Astrocyte (in vitro differentiated cells and primary cell): ENCODE measurements at places on chromosomes 1 and 21. TPM values are rescaled to one million over a fixed set of nuclear protein-coding genes. Genes with fewer than 3 reads are reported as not detected.

GRCh38 chr1:89089962-89090361 lies 25.0 kb upstream of the GBP1 start:
- DNase-seq: no peak

DNA sequence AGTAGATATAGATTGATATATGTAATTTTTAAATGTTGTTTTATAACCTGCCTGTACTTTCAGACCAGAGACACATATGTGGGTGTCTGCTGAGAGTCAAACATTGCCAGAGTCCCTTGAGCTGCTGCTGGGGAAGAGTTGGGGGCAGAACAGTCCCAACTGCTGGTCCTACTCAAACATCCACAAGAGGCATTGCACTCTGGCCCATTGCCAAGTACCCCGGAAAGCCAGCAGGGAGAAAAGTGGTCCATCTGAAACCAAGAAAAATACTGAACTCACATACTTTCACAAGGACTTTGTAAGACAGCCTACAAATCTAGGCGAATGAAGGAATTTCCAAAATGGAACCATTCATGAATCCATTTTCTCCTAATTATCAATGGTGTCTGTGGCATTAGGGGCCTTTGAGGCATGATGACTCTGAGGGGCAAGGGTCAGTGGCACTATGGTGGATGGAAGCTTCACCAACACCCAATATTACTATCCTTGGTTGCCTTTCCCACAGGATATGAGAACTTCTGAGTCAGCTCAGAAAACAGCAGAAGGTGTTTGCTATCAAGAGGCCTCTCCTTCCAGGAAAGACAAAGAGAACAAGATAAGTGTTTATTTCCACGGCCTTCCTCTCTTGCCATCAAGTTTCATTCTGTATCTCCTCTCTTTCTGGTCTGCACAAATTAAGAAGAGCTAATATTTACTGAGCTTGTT lies 7.3 kb upstream of the TBX15 start:
- DNase-seq: no peak

GRCh38 chr1:195105281-195105680 lies 1503.0 kb downstream of the KCNT2 start:
- DNase-seq: no peak

DNA sequence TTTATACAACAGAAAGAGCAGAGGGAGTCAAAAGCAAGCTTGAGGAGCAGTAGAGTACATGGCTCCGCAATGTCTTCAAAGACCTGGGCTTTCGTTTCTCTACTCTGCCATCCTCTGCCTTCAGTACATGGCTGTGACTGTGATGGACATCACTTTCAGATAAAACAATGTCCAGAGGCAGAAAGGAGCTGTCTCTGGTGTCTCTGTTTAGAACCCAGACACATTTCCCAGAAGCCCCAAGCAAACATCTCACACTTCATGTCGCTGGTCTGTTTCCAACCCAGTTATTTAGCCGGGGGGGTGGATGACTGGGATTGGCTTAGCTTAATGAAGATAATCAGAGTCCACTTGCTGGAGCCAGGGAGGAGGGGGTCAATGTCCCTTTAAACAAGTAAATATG lies 25.6 kb downstream of the SGIP1 start:
- DNase-seq: no peak

DNA sequence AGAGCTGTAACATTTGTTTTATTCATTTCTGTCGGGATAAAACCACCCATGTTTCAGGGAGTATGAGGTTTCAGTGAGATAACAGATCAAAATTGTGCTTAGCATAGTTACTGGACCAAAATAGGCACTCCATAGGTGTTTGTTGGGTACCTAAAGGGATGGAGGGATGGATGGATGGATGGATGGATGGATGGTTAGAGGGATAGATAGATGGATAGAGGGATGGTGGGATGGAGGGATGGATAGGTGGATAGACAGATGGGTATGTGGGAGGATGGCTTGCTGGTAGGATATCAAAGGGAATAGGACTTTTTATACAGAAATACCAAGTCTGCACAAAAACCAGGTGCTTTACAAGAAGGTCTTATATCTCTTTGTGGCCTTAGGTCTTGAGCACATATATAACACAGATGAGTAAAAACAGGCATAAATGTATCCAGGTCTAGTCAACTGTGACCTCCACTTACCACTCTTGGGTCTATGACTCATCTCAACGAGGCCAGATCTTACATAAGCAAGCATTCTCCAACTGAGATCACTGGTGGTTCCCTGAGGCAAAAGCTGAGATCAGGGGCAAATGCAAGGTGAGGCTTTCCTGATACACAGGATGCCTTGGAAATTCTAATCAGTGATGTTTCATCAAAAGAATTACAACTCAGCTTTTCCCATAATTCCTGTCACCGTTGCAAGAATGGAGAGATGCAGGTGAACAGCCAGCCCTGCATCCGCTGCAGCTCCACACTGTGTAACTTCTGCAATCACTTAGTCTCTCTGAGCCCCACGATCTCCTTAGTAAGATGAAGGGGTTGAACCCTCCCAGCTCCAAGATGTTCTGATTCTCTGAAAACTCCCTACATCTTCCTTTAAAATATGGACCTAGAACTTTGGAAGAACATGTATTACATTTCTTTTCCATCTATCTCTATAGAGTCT lies 32.0 kb downstream of the PTAFR start:
- DNase-seq: peak; percentile 63

- DNase-seq: no peak
Measured at GRCh38 chr1:3521426-3521825, 67.0 kb downstream of the ARHGEF16 start.

DNA sequence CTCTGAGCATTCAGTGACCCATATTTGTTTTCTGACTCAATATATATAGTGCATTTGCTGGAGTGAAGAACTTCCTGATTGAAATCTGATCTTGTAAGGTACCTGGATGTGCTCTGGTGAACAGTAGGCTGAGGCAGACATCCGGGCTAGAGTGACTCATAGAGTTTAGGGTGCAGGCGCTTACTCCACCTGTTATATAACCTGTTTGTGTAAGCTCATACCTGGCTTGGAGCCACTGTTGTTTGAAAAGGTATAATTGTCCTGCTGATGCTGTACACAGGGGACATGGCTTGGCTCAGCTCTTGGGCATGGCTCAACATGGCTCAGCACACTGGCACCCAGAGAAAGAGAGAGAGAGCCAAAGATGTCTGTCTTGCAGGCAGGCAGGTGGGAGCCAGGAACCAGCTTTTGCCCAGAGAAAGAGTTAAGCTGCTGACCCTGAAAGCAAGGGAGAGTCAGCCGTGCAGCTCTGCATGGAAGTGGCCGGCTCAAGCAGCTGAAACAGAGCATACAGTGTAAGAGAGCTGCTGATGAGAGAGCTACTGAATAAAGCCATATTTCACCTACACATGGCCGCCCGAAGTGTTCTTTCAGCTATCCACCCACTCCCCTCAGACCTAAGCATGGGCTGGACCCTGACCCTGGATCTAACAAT lies 43.2 kb downstream of the GJA5 start:
- no peak for DNase-seq

The SYCP1 gene
- not detected in 2 replicates for total RNA-seq

- no peak for DNase-seq
Measured at GRCh38 chr1:200624679-200625335, 4.3 kb upstream of the KIF14 start.

The TMEM52 gene
- total RNA-seq: 0.84 and 1.4 TPM in 2 replicates

DNA sequence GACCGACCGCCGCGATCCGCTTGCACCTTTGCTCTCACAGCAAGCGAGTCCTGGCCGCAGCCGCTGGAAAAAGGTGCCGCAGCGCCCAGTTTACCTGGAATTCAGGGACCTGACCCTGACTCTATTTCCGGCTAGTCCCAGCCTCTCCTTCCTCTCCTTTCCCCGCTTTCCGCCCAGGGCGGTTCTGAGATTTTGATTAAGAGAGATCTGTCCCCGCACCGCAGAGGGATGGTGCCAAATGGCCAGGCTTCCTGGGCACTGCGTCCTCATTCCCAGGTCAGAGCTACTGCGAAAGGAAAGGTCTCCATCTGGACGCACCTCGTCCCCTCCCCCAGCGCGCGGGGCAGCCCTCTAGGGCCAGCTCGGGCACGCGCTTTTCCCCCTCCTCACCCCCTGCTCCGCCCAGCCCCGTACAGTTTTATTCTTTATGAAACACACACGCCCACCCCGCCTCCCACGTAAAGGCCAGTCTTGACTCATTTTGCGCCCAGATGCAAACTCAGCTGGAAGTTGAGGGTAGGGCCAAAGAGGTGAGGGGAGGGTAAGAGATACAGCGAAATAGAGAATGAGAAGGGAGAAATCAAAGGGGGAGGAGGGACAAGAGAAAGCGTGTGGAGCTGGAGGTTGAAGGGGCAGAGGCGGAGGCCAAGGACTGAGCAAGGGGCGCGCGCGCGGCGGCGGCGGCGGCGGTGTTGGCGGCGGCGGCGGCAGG lies 411.8 kb upstream of the ESRRG start:
- peak; percentile 13 for DNase-seq

DNA sequence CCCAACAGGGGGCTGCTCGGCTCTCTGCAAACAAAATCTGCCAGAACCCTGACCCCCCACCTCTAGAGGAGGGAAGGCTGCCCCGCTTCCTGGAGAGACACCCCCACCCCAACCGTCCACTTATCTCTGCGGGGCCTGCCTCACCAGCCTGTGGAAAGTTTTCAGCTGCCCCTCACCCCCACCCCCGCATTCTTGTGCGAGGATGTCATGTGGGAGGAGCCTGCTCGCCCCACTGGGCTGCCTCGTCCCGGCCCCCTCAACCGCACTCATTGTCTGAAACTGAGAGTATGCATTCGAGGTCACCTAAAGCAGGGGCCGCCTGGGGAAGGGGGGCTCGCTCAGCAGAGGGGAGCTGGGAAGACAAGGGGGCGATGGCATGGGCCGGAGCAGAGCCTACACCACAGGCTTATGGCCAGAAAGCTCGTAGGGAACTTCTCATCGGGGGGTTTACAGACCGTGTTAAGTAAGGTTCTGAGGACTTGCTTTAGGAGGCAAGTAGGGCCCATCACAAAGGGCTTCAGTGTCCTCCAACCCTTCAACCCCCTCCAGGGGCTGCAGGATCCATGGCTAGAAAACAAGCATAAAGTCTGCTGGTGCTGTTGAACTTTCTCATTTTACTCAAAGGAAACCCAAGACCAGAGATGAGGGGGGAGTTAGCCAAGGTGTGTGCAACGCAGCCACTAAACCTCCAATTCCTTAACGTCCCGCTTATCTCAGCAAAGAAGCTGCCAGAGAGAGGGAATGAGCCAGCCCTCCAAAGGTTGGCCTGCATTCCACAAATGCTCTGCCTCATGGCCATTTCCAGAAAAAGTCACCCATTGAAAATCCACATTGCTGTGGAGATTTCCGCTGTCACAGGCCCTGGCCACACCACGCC lies 9.4 kb downstream of the EPHA2 start:
- peak; percentile 92 for DNase-seq

GRCh38 chr1:118185084-118185832 lies at the start of gene SPAG17:
Gene SPAG17, minus strand, starts transcription at chr1:118185228. Its CDS starts 71 bp downstream, at chr1:118185157.
- DNase-seq: peak; percentile 51

GRCh38 chr1:63322114-63322943 lies at the start of gene FOXD3:
Gene FOXD3, plus strand, starts transcription at chr1:63322567. Its CDS starts 492 bp downstream, at chr1:63323059.
- no peak for DNase-seq

DNA sequence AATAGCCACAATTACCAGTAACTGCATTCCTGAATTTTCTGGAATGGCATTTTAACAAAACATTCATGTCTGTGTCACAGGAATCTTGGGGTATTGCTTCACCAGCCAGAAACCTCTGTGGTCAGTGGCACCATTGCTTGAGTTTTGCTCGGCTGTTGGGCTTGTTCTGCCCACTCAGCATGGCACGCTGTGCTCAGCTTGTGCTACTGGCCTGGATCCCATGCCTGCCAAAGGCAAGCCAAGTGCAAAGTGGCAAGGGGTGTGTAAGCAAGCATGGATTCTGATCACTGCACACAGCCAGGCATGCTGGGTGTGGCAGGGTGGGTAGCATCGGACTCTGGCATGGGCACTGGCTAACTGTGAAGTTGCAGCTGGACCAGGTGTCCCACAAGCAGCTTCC lies 1150.9 kb downstream of the MRPL39 start:
- no peak for DNase-seq

The WNT2B gene
- 18.0 and 18.5 TPM in 2 replicates for total RNA-seq

The ZNF683 gene
- not detected in 2 replicates for total RNA-seq

- DNase-seq: no peak
Measured at GRCh38 chr1:172229942-172230341, 190.5 kb upstream of the C1orf105 start.

The OR14K1 gene
- total RNA-seq: not detected in 2 replicates

GRCh38 chr1:43404353-43404752 lies 14.7 kb downstream of the SZT2 start:
- DNase-seq: no peak

The SPRR2B gene
- not detected in 2 replicates for total RNA-seq

The DMBX1 gene
- total RNA-seq: 0.07 and 0.29 TPM in 2 replicates

DNA sequence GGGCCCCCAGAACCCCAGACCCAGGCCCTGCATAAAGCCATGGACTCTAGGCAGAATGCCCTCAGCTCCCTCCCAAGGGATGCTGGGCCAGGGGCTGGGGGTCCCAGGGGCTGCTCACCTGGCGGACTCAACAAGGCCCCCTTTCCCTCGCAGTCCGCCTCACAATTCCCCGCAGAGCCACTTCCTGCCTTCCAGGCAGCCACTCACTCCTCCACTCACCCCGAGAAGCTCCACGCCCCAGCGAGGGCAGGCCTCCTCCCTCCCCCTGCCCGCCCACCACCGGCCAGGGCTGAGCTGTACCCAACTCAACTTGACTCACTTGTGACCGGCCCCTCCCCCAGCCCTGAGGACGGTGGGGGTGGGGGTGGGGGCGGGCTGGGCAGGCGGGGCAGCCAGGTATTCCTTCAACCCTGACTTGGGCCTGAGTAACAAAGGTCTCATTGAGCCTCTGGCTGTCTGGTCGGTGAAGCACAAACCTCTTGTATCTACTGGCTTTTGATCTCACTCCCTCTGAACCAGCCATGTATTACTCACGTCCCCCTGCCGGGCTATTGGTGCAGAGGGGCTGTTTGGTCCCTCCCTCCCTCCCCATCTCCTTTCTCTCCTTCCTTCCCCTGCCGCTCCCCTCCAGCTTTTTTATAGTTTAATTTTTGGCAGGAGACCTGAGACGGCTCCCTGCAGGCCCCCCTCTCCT lies 5.9 kb downstream of the BLACAT1 start:
- DNase-seq: peak; percentile 58

DNA sequence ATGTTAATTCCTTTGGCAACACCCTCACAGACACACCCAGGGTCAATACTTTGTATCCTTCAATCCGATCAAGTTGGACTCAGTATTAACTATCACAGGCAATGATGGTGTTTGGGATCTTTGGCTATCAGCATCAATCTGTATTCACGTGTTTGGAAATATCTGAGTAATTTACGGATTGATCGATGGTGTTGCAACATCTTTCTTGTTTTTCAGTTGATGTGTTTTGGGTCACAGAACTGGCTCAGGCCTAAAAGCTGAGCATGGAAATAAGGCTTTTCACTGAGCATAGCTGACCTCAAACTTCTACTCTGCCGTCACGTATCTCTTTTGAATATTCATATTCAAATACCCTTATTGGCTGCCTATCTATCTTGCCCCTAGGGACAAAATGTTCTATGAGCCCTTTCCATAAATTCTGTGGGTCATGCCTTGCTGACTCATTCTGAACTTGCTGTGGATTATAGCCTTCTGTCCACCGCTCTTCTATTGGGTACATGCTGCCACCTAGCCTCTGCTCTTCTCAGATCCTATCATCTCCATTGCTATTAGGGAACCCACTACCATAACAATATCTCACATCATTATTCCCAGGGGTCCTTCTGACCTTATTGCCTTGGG lies 156.0 kb downstream of the PDE4B start:
- peak; percentile 21 for DNase-seq

The ENTREP3 gene
- 51.1 and 51.7 TPM in 2 replicates for total RNA-seq
